ENCODE measurements at places on chromosomes 4 and X.

DNA sequence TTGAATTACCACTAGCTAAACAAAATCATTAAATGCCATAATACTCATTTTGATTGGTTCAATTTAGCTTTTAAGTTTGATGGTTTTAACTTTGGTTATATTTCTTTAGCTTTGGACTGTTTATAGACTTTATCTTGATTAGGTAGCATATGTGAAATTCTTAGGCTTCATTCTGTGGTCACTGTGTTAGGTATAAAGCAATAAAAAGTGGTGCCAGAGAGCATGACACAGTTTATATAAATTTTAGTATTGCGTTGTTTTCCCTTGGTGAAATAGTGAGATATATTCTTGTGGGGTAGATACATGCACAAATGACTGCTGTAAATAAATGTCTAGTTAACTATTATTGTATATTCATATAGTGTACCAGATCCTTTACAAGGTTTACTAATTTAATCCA lies 474.2 kb upstream of the GRID2 start:
- no peak for DNase-seq

DNA sequence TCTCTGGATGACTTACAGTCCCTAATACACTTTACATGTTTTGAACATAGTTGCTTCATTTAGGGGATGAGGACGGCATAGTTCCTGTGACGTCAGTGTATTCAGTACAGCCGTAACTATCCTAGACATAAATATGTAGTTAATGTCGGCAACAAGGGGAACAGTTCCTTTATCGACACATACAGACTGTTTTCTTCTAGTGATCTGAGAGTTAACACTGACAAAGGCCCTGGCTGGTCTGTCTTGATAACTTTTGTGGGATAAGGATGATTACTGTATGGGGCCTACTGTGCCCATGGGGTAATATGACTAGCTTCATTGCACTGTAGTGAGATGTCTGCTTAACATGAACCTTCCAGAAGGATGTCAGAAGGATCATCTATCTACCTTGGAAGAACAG lies 131.2 kb downstream of the ZNF518B start:
- DNase-seq, result no peak

GRCh38 chr4:132195176-132195575 lies 953.9 kb upstream of the PCDH10 start:
- DNase-seq, result no peak

DNA sequence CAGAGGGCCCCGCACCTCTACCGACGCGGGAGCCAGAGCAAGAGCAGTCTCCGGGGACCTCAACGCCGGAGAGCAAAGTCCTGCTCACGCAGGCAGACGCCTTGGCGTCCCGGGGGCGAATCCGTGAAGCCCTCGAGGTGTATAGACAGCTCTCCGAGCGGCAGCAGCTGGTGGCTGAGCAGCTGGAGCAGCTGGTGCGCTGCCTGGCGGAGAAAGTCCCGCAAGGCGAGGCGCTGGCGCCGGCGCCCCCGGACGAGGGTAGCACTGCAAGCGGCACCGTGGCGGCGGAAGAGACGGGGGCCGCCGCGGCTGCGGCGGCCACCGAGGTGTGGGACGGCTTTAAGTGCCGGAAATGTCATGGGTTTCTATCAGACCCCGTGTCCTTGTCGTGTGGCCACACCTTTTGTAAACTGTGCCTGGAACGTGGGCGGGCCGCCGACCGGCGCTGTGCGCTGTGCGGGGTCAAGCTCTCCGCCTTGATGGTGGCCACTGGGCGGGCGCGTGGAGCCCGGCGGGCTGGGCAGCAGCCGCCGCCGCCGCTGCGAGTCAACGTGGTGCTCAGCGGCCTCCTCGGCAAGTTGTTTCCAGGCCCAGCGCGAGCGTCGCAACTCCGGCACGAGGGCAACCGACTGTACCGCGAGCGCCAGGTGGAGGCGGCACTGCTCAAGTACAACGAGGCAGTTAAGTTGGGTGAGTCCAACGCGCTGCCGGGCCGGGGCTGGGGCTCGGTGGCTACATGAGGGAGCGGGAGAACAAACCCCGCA lies 672 bp downstream of the LONRF3 start:
- peak; percentile 48 for DNase-seq

- DNase-seq, result no peak
Observed at GRCh38 chr4:98618680-98619079, 39.7 kb downstream of the TSPAN5 start.

GRCh38 chr4:184385705-184386141 lies 88.6 kb downstream of the IRF2 start:
- no peak for DNase-seq

- no peak for DNase-seq
Observed at GRCh38 chr4:164169591-164169990, 584.3 kb upstream of the SMIM31 start.

GRCh38 chr4:7110546-7110945 lies 42.7 kb upstream of the GRPEL1 start:
- DNase-seq, result no peak

DNA sequence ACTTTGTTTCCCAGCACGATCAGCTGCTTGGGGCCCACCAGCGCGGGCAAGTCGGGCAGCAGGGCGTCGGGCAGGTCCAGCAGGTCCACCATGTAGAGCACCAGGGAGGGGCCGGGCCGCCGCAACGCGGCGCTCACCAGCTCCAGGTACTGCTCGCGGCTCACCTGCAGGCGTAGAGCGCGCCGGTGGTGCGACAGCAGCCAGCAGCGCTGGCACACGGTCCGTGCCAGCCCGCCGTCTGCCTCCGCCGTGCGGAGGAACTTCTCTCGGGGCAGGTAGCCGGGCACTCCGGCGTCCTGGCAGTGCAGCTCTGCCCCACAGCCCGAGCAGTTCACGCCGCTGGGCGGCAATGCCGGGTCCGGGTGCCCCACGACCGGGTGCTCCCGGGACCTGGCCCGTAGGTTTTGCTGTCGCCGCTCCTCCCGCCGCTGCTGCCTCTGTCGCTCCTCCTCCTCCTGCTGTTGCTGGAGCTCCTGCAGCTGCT lies 527 bp downstream of the NOA1 start:
- DNase-seq, result peak; percentile 48

- no peak for DNase-seq
Observed at GRCh38 chr4:168257768-168258167, 60.8 kb downstream of the DDX60 start.

DNA sequence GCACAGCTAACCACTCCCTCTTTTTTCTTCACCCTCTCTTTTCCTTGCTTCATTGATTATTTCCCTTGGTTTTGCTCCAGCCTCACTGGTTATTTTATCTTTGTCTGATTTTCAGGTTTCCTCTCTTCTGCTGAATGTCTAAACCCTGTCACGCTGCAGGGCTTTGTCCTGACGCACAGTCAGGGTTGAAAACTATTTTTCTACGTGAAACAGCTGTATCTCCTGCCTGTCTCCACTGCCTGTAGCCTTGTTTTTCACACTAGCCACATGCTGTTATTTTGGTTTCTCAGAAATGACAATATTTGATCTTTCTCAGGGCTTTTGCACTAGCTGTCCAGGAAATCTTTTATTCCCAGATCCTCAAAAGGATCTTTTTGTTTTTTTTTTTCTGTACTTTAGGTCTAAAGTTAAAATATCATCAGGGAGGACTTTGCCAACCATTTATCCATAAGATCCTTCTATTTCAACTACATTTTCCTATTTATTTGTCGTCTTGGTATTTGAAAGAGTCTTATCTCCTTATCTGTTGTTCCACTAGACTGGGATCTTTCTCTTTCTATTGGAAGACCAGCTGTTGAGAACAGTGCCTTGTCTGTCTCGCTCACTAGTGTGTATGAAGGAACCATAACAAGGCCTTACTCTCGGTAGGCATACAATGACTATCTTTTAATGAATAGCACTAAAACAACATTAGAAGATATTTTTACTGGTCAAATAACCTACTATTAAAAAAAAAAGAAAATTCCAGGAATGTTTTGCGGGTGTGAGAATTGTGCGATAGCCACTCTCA lies 164.3 kb downstream of the PDHA2 start:
- DNase-seq, result no peak

GRCh38 chr4:54144199-54144598 lies 44.2 kb downstream of the GSX2 start:
- no peak for DNase-seq

DNA sequence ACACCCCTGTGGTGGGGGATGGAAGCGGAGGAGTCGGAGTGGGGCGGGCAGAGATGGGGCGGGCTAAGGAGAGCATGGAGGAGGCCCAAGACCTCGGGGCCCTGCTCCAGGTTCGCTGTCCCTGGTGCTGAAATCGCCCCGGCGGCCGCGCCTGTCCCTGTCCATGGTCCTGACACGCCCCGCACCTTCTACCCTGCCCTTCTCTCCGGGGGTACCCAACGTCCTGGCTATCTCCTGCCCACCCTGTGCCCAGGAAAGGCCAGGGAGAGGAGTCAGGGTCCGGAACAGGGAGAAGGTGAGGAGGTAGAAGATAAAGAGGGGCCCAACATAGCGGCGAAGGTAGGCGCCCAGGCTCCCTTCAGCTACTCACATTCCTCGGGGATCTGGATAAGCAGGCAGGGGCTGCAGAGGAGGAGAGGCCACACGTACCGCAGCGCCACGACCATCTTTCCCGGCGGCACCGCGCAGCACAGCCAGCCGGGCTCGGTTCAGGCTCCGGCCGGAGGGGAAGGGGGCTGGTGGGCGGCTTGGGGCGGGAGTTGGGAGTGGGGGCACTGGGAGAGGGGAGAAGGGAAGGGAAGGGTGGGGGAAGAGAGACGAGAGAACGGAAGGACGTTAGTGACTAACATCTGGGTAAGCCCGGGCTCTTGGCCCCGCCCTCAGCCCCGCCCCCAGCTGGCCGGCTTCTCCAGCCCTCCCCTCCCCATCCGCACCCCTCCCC lies 10.4 kb downstream of the L1CAM start:
- DNase-seq, result peak; percentile 63

GRCh38 chr4:96952610-96953009 lies 1112.7 kb downstream of the PDHA2 start:
- no peak for DNase-seq

DNA sequence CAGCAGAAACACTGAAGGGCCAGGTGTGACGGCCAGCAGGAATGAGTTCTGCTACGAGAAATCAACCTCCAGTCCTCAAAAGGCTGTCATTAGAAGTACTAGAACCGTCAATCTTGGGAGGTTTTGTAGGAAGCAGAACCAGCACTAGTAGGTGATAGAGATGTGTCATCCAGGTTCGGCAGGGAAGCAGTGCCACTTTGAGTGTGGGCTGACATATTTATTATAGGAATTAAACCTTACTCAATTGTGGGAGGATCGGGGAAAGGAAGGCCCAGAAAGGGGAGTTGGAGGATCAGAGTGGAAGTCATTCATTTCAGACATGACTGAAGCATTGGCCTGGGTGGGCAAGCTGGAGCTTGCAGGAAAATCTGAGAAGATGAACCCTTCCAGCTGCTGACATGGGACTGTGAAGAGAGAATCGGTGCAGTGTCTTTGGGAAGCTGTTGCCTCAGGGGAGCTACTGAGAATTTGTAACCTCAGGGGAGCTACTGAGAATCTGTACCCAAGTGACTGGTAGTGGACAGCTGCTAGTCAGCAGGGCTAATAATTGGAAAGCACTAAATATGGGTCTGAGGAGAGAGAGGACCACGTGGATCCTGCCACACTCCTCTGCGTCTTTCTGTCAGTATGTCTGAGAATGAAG lies 177.4 kb downstream of the SPRY1 start:
- DNase-seq, result no peak

DNA sequence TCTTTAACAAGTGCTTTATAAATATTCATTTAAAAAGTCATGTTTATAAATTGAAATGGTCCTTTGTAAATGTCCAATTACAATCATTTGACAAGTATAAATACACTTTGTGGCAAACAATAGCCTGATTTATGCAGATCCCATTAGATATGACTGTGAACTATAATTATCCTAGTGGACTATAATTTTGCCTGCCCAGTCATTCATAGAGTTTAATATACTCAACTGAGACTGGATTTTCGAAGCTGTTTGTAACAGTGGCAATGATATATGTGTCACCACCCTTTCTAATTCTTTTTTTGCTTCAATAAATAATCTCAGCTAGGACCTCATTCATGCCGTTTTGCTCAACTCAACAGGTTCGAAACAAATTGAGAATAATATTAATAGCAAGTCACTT lies 732.0 kb downstream of the PCDH18 start:
- DNase-seq, result no peak

DNA sequence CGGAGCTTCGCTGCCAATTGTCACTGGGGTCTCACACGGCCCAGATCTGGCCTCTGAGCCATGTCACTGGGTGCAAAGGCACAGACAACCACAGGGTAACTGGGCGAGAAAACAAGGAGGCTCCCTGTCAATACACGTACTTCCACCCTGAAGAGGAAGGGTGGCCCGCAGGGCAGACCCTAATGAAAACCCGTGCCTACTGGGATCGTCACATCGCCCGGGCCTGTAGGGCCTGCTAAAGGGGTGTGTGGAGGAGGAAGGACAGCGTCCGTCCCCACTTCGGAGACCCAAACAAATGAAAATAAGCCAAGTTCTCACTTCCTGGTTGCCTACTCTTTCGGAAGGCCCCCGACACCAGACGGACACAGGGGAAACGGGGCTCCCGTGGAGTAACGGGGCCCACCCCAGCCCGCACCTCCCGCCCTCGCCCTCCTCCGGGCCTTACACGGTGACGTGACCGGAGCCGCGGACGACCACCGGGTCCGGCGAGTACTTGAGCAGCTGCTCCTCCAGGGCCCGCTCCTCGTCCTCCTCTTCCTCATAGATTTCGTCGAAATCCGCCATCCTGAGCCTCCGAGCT lies 578 bp downstream of the CHIC2 start:
- peak; percentile 32 for DNase-seq

- no peak for DNase-seq
Observed at GRCh38 chrX:17038277-17038676, 91.8 kb downstream of the REPS2 start.

DNA sequence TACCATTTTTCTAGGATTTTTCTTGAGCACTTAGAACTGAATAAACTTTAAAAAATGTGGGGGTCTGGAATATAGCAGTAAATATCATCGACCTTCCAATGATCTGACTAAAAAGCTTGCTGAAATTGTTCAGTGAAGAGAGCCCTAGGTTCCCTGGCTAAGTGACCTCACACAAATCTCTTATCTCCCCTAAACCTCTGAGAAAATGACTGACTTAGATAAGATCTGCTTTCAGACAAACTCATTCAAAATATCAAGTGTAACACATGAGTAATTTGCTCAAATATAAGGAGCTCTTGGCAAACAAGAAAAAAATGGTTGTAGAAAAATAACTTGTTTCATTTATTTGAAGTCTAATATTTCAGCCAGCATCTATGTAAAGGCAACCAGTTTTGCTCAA lies 441.7 kb upstream of the SLIT2 start:
- DNase-seq, result no peak

DNA sequence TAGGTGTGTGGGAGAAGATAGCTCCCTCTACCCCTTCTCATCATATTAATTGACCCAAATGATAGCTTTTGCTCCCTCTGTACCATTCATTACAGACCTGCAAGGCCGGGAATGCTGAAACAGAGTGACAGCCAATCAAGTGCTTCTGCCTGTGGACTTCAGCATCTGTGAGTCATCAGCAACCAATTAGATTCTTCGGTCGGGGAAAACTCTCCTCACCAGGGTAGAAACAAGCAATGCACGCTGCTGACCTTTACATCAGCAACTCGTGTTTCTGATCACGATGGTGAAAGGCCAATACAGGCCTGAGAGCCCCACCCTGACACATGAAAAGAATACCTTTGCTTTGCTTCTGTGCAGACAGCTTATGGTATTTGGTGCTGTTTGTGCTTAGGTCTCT lies 347.2 kb upstream of the DDX53 start:
- DNase-seq, result no peak
